ENCODE measurements at places on chromosomes 1 and 21. TPM values are rescaled to one million over a fixed set of nuclear protein-coding genes. Genes with fewer than 3 reads are reported as not detected.

The RNU1-1 gene
- under 0.01 TPM for total RNA-seq

The SH2D2A gene
- 0.20 TPM for total RNA-seq

The PGLYRP3 gene
- not detected for total RNA-seq

The CD164L2 gene
- total RNA-seq: not detected

The SYT2 gene
- not detected for total RNA-seq

The KCNJ9 gene
- total RNA-seq: under 0.01 TPM

The SH2D1B gene
- under 0.01 TPM for total RNA-seq

The CCDC181 gene
- total RNA-seq: 0.37 TPM

The KRTAP6-1 gene
- not detected for total RNA-seq

The PRCC gene
- total RNA-seq: 17.3 TPM

The AIRE gene
- not detected for total RNA-seq

The GUCA2B gene
- not detected for total RNA-seq

The C1orf216 gene
- 11.8 TPM for total RNA-seq

The HRNR gene
- not detected for total RNA-seq

The ACTL8 gene
- total RNA-seq: 0.37 TPM

The POGZ gene
- 21.3 TPM for total RNA-seq
